ENCODE measurements at places on chromosomes 1 and 21.

DNA sequence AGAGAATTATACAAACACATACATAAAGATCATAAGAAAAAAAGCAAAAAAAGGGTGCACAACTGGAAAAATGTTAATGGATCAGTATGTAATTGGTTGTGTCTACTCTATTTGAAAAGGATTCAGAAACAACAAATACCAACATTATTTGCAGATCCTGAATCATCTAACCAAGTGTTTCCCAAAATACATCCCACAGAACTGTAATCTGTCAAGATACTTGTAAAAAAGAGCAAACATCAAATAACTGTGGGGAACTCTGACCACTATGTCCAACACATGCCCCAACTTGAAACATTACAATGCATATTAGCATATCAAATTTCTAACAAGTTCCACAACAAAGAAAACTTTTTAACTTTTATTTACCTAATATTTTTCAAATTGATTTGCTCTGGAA is 22.6 kb downstream of the ANKRD13C start:
- DNase-seq, result no peak

DNA sequence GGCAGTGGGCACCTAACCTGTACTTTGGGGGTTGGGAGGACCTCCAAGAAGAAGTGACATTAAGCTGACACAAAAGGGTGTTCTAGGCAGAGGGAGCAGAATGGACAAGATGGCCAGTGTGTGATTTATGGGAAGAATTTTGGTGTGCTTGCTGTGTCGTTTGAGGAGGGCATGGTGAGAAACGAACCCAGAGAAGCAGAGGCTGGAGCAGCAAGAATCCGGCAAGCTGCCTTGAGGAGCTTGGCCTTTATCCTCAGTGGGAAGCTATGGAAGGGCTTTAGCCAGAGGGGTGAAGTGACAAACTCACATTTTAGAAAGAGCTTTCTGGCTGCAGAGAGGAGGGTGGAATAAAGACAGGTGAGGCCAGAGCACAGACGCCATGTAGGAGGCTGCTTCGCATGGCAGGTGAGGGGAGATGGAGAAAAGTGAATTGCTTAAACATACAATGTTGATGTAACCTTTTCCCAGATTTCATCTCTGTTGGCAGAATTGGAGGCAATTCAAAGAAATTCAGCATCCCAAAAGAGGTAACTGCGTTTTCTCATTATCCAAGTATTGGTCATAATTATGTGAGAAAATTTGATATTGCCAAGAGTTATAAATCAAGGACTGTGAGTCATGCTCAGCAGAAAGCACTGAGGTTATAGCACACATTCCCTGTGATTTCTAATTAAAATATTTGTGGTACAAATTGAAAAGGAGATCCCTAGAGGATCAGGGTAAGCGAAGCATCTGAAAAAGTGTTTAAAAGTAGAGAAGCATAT is 26.5 kb downstream of the TRIM45 start:
- no peak for DNase-seq

- DNase-seq, result no peak
Observed at GRCh38 chr1:203325026-203325417, 19.7 kb downstream of the BTG2 start.

DNA sequence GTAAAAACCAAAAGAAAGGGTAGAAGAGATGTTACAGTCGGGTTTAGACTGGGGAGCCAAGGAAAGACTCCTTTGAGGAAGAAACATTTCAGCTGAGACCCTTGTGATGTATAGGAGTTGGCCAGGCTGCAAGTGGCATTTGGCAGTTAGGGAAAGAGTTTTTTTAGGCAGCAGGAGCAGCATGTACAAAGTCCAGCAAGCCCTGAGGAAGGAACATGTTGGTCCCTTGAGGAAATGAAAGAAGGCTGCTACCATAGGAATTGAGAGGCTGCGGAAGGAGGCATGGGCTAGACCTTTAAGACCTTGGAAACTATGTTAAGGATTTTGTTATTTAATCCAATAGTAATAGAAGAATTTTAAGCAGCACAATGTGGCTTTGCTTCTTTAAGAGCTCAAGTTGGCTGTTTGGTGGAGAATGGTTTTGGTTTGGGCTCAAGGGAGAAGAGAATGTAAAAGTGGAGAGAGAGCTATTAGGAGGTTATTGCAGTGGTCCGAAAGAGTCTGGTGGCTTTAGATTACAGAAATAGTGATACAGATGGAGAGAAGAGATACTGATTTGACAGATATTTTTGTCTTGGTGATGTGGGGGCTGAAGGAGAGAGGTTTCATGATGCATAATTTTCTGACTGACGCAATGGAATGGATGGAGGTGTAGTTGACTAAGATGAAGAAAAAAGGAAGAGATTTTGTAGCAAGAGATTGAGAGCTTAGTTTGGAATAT is 26.6 kb downstream of the SMAP2 start:
- DNase-seq, result no peak

- DNase-seq, result no peak
Observed at GRCh38 chr1:147723691-147724323, 36.6 kb downstream of the GJA5 start.
